ENCODE measurements at places on chromosomes 3 and 15.

DNA sequence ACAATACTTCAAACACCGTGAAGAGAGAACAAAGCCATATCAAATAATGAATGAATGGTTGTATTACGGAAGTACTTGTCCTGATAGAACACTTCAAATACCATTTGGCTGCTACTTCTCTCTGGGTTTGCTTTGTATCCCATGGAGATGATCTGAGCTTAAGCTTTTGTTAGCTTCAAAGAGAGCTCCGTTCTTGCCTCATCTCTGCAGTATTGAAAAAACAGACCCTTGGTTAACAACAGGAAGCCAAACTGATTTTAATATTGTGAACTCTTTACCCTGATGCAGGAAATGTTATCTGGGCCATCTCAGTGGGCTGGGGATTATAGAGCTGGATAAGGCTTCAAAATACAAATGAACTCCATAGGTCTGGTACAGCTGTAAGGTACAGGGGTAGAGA lies 101.0 kb downstream of the CHL1 start:
- no peak for DNase-seq

- no peak for DNase-seq
Measured at GRCh38 chr15:97146929-97147870, 813.3 kb upstream of the ARRDC4 start.

GRCh38 chr15:60093273-60094067 lies 89.4 kb downstream of the FOXB1 start:
- no peak for DNase-seq

GRCh38 chr3:152243721-152244516 lies 24.8 kb upstream of the MBNL1 start:
- no peak for DNase-seq

DNA sequence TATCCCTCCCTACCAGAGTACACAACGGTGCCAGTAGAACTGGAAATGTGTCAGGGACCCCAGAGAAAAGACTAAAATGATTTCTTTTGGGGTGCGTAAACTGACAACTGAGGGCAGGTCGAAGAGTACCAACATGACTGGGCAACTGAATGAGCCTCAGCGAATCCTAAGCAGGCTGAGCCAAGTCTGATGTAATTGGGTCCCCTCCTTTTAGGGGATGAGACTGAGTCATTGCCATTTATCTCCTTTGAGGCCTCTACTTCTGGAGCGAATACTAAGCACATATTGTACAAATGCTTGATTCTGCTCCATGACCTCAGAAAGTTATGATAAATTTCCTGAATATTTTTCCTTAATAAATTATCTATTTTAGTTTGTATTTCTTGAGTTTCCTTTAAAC lies 17.3 kb upstream of the GPR156 start:
- no peak for DNase-seq

- no peak for DNase-seq
Measured at GRCh38 chr3:149532489-149533180, 58.1 kb downstream of the TM4SF4 start.

- no peak for DNase-seq
Measured at GRCh38 chr3:7328339-7328738, 467.4 kb downstream of the GRM7 start.

DNA sequence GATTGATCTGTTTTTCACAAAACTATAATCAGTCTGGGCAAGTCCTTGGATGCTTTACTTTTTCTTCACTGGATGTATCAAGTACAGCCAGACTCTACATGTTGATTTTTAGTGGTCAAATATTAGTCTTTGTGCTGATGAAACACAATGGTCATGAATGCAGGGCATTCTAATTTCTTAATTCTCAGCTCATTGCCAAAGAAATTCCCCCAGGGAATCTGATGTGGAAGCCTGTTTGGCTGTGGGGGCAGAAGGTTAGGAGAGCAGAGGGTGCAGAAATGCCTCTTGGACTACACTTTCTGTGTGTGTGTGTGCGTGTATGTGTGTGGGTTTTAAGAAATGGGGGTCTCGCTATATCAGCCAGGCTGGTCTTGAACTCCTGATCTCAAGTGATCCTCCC lies 48.7 kb upstream of the HACD2 start:
- DNase-seq: no peak

DNA sequence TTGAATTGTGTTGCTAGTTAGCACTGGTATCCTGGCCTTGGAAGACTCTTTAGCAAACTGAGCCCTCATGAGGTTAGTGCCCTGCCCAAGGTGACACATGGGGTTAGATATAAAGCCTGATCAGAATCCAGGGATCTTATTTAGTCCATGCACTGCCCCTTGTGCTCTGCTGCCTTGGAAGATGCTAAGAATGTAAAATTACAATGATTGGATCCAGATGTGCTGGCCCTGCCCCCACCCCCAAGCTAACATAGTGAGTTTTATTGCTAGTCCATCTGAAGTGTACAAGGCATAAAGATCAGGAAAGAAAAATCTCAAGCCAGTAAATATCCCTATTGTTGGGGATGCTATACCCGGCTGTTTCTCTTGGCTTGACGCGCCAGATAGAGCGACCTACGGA lies 248.1 kb upstream of the C2CD4B start:
- DNase-seq: no peak

DNA sequence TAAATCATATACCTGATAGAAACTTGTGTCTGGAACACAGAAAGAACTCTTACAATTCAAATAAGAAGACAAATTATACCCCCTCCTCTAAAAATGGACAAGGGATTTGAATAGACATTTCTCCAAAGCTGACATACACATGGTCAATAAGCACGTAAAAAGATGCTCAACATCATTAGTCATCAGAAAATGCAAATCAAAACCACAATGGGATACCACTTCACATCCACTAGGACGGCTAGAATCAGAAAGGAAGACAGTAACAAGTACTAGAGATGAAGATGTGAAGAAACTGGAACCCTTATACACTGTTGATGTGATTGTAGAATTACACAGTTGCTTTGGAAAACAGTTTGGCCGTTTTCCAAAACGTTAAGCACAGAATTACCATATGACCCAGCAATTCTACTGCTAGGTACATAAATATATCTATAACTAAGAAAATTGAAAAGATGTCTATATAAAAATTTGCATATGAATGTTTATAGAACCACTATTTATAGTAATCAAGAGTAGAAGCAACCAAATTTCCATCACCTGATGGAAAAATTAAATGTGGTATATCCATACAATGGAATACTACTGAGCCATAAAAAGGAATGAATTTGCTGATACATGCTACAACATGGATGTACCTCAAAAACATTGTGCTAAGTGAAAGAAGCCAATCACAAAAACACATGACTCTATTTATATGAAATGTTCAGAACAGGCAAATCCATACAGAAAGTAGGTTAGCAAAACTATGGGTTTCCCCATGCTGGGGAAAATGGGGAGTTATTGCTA lies 60.8 kb downstream of the GREM1 start:
- no peak for DNase-seq

DNA sequence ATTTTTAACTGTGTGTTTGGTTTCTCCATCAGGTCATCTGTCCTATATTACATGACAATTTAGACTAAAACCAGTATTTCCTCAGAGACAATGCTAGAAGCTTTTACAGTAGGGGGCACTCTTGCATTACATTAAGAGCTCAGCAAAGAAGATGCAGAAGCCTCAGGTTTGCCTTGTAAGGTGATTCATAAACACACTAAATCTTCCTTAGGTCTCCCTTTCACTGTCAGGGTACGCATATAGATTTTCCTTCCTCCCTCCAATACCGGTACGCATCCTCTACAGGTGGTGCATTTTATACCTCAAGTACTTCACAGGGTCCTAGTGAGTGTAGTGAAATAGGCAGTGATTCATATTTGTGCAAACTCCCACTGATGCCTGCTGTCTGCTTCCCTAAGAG lies 46.5 kb downstream of the CD86 start:
- no peak for DNase-seq

DNA sequence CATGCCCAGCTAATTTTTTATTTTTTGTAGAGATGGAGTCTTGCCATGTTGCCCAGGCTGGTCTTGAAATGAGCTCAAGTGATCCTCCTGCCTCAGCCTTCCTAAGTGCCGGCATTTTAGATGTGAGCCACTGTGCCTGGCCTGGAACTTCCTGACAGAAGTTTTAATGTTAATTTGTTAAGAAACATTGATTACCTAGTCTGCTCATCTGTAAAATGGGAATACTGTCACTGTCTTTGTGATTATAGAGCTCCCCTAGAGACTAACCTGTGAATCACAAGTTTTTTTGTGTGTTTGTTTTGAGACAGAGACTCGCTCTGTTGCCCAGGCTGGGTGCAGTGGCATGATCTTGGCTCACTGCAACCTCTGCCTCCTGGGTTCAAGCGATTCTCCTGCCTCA lies 4.3 kb upstream of the EIF3J start:
- no peak for DNase-seq

DNA sequence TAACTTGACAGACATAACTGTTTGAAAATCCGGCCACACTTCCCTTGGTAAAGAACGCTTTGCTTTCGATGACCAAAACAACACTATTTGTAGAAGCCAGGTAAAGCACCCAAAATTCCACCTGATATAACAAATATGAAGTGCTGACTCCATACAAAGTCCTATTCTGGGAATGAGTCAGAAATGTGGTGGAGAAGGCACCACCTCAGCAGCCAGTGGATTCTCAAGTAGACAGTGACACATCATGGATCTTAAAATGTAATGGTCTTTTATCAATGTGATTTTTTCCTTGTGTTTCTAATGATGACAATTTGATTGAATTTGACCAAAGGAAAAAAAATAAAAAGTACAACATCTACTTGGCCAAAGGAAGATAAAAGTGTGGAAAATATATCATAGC lies 135.0 kb upstream of the WNT5A start:
- DNase-seq: no peak

DNA sequence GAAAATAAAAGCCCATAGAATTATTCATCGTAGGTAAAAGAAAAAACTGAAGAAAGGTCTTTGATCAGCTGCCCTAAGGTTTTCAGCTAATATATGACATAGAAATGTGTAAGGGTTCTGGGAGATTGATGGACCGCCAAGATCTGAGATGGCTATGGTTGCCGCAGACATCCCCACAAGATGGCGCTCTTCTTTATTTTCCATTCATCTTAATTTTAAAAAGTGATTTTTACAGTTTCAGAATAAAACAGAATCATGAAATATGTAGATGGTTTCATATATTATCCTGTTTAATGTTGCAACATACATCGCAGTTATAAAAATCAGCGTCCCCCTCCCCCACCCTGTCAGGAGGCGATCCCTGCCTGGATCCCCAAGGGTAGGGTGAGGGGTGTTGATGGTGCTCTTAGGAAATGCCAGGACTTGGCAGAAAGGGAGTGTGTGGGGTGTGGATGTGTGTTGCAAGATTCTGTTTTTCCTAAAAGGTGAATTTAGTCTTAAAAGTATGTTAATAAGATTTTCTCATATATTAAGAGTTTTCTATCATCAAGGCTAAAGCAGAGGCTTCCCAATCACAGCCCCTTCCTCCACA lies 68.8 kb downstream of the ANXA2 start:
- DNase-seq: no peak

DNA sequence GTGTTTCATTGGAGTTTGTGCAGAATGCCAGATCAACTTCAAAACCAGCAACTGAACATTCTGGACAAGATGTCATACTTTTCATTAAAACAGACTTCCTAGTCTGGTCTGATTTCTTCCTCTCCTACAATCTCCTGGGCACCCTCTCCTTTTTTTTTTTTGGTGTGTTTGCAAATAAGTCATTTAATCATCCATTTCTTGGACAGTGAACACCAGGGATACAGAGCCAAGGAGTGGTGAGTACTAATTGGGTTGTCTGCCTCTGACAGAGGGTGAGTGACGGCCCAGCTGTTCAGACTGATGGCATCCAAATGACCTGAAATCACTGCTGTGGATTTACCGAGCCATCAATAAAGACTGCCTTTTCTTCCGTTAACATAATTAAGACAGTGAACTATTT lies 158.0 kb downstream of the STT3B start:
- no peak for DNase-seq

- DNase-seq: no peak
Measured at GRCh38 chr3:114685161-114685560, 391.3 kb downstream of the TIGIT start.

GRCh38 chr15:66252685-66253417 lies 699 bp downstream of the MEGF11 start:
- no peak for DNase-seq

DNA sequence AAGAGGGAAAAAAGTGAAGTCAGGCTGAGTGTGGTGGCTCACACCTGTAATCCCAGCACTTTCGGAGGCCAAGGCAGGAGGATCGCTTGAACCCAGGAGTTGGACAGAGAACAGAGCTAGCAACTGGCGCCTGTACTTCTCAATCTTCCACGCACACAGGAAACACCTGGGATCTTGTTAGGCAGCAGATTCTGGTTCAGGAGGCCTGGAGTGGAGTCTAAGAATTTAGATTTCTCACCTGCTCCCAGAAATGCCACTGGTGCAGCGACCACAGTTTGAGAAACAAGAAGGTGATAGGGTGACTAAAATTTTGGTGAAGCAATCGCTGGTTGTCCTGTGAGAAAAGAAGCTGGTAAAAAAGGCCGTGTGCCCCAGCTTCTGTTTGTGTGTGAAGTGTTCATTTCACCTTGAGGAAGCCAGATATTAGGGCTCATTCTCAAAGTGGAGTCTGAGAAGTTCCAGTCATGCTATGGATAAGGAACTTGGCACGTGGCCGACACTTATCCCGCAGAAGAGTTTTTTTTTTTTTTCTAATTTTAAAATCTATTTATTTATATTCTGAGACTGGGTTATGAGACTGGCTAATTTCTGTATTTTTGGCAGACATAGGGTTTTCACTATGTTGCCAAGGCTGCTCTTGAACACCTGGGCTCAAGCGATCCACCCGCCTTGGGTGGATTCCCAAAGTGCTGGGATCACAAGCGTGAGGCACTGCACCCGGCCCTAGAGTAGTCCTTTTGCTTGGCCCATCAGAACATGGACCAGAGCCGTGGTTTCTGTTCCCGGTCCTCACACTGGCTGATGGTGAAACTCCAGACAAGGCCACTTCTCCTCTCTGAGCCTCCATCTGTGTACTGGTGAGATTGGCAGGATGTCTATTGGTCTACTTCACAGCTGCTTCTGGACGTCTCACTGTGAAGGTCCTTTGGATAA lies 324.6 kb upstream of the PROK2 start:
- DNase-seq: no peak

- no peak for DNase-seq
Measured at GRCh38 chr3:148880681-148881080, 15.6 kb downstream of the CPA3 start.

GRCh38 chr3:65439641-65440284 lies 599.0 kb downstream of the MAGI1 start:
- DNase-seq: peak; percentile 69

DNA sequence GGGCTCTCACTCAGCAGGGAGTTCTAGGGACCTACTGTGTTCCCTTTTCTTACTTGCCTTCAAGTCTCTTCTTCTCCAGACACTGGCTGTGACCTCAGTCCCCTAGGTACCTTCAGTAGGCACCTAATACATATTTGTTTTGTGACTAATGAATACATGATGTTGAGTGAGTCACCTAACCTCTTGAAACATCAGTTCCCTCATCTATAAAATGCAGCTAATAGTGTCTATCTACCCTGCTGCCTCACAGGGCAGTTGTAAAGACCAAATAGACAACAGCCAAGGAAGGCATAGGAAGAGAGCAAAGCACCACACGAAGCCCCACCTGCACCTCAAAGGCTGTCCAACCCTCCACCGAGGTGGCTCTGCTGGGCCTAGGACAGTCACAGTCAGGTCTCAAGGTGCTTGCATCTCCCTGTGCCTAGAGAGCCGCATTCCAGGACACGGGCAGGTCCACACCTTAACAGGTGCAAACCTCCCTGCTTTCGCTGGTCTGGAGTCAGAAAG lies 29.1 kb downstream of the DAPK2 start:
- no peak for DNase-seq

- DNase-seq: no peak
Measured at GRCh38 chr15:60519218-60519617, 40.3 kb upstream of the ICE2 start.

Measured in sciatic nerve (tissue), 2 donors.